ENCODE measurements at places on chromosomes 2 and 18.

DNA sequence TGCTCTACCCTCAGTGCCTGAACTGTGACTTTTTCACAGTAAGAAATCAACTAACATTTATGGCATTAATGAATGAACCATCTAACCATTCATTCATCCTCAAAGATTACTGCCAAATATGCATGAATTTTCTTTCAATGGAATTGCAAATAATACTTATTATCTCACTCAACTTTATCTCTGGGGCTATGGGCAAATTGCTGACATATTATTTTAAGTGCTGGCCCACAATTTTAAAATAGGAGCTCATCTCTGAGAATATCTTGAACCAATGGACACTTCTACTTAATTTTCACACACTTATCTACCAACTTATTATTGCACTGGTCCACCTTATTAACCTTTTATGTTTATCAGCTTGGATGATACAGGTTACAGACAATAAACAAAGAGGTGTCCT, 182.8 kb downstream of the RBM43 start:
- no peak for DNase-seq

GRCh38 chr18:79644006-79644665, 35.5 kb upstream of the CTDP1 start:
- peak; percentile 90 for DNase-seq

GRCh38 chr2:232568161-232568560, 17.7 kb downstream of the EIF4E2 start:
- peak; percentile 93 for DNase-seq

- no peak for DNase-seq
Measured at GRCh38 chr18:64806691-64807090, 657.8 kb upstream of the LINC00305 start.

GRCh38 chr18:26383454-26384270, 157.4 kb downstream of the TAF4B start:
- DNase-seq: peak; percentile 56

DNA sequence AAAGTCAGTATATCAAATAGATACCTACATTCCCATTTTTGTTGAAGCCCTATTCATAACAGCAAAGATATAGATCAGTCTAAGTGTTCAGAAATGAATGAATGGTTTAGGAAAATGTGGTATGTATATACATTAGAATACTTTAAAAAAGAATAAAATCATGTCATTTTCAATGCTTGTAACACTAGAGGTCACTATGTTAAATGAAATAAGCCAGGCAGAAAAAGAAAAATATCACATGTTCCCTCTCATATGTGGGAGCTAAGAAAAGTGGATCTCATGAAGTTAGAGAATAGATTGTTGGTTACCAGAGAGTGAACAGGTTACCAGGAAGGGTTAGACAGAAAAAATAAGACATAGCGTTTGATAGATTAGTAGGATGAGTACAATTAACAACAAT, 1111.0 kb upstream of the SLC39A10 start:
- no peak for DNase-seq

DNA sequence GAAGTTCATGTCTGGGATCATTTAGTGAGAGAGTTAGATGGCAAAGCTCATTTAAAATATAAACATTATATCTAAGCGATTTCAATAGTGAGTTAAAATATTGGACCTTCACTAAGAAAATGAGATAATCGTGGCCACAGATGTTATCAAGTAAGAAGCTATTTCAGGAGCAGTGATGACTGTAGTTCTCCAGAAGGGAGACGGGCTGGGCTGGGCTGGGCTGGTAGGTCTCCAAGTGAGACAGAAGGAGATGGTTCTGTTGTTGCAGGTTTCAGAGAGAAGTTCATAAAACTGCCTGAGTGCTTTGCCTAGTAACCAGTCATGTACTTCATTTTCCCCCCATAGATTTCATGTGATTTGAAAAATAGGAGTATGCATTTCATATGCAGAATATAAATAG, 130.1 kb upstream of the DAPL1 start:
- peak; percentile 71 for DNase-seq

DNA sequence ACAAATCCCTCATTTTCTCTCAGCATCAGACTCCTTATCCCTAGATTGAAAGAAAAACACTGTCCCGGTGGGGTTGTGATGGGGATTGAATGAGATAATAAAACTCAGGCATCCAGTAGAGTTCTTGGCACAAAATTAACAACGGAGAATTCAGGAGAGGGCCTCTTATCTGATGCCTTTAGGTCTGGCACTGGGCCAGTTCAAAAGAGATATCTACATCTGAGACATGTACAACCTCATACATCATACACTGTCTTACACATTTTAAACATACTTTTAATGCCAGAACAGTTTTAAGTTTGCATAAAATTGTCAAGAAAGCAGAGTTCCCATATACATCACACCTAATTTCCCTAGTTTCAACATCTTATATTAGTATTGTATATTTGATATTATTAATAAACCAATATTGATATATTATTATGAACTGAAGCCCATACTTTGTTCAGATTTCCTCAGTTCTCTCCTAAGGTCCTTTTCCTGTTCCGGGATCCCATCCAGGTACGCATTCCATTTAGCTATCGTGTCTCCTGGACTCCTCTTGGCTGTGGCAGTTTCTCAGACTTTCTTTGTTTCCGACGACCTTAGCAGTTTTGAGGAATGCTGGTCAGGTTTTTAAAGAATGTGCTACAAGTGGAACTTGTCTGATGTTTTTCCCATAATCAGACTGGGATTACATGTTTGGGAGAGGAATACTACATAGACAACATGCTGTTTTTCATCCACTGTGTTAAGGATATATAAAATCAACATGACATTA, 27.8 kb downstream of the NXPH2 start:
- no peak for DNase-seq

DNA sequence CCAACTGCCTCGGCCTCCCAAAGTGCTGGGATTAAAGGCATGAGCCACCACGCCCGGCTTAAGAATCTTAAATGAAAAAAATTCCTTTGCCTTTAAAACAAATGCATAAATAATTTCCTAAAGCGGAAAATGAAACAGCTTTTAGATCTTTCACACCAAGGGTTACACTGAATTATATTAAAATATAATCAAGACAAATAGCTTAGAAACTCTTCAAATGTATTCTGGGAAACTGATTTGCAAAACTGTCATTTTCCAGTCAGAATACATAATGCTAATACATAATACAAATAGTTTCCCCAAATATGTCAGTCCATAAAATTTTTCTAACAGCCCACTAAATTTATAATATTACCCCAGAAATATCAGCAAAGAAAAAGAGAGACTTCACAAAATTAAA, 68.3 kb upstream of the PGAP1 start:
- DNase-seq: no peak

DNA sequence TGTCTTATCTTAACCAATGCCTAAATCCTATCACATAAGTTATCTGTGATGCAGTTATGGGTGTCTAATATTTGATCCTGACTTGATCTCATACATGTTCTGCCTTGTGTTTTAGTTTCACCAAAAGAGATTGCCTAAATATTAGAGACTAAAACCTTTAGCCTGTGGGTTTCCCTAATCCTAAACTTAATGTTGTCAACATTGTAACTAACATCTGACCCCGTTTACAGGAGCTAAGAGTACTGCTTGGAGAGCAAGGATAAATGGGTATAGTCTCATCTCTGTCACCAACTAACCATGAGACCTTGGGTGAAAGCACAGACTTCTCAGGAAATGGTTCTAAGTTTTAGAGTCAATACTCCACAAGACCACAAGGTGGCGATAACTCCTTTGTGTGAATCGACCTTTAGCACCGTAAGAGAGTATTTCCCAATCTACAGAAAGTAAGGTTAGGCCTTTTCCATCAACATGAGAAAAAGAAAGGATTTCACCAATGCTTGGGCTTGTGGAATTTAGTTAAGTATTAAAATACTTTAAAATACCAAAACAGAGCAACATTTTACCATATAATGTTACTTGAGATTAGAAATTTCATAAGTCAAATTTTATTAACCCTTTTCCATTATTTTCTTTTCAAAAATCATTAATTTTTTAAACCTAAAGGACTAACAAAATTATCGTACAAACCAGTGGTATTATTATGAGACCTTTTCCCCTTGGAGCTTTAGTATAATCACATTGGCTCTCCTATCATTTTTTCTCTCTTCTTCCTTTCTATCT, 60.5 kb downstream of the G6PC2 start:
- DNase-seq: peak; percentile 65

DNA sequence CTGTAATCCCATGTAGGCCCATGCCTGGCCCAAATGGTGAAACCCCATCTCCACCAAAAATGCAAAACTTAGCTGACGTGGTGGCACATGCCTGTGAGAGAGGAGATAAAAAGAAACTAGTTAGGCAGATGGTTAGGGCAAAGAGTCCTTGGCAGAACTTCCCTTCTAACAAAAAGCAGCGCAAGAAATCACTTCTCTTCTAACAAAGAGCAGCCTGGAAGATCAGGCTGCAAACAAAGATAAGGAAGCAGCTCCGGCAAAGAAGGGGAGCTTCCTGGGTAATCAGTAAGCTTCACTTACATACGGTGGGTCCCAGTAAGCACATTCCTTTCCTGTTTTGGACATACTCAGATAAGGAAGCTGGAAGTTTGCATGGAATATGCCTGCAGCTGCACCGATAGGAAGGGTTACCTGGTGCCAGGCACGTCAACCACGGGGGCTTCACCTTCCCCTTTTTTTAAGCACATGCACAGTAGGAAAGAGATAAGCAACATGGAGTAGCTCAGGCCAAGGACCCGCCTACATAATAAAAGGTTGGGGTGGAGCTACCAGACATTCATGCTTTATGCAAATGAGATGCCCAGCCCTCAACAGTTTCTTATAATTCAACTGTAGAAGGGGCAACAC, 61.0 kb upstream of the SLC25A52 start:
- no peak for DNase-seq

DNA sequence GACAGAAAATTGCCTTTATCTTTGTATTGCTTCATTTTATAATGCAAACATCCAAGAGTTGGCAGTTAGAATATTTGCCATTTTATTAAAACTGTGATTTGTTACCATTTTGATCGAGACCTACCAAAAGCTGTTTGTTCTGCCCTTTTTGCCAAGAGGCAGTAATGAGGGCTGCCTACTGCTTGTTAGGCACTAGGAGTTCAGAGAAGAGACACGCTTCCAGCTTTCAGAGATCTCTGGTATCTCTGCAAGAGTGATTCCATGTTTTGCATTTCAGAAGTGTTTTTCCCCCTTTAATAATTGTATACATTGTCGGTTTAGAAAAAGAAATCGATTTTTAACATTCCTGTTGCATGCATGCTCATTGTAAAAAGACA, 628 bp downstream of the MRPL30 start:
- DNase-seq: no peak

DNA sequence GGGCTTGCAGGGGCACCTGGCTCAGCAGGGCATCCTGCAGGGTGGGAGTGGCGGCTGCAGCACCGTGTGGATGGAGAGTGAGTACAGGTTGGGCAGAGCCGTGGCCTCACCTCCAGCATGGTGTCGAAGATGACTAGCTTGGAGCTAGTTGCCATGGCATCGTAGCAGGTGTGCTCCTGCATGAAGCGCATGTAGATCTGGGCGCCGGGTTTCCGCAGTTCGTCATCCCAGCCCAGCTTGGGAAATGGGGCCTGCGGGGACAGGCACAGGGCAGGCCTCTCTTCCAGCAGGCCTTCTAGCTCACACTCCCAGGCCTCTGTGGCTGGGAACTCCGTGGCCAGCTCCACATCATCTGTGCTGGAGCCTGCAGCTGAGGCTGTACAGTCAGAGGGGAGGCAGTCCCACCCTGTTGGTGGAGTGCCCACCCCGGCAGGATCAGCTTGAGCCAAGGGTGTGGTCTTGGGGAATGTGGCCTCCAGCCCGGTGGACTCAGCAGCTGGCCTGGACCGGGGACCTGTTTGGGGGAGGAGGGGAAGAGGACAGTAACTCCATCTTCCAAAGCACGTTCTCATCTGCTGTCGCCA, 1.6 kb downstream of the PRKAG3 start:
- peak; percentile 78 for DNase-seq

GRCh38 chr2:139099721-139100120, 319.5 kb upstream of the NXPH2 start:
- no peak for DNase-seq
